Cardiac atrium fibroblast (primary cell): ENCODE measurements at places on chromosomes 2 and 18. TPM values are rescaled to one million over a fixed set of nuclear protein-coding genes. Genes with fewer than 3 reads are reported as not detected.

The CAMKMT gene
- 3.1 and 13.5 TPM in 2 replicates for total RNA-seq

The RESP18 gene
- not detected in 2 replicates for total RNA-seq

The OSGEPL1 gene
- 5.6 and 10.2 TPM in 2 replicates for total RNA-seq

The EML6 gene
- total RNA-seq, result under 0.01 TPM in 2 replicates

The TNFRSF11A gene
- total RNA-seq, result 0.72 and 2.4 TPM in 2 replicates

The IL1RL1 gene
- total RNA-seq, result 25.8 and 85.2 TPM in 2 replicates

The DUSP2 gene
- total RNA-seq, result 1.8 and 2.5 TPM in 2 replicates

The CDK15 gene
- total RNA-seq, result not detected in 2 replicates

The TWIST2 gene
- 42.2 and 57.0 TPM in 2 replicates for total RNA-seq

The COA5 gene
- 12.8 and 13.9 TPM in 2 replicates for total RNA-seq

The SEPTIN2 gene
- total RNA-seq, result 364 and 366 TPM in 2 replicates

The ACVR1C gene
- not detected in 2 replicates for total RNA-seq

The TAF1B gene
- 9.7 and 13.9 TPM in 2 replicates for total RNA-seq

The DUSP11 gene
- 26.6 and 30.5 TPM in 2 replicates for total RNA-seq

The NTSR2 gene
- total RNA-seq, result not detected in 2 replicates

The PTRHD1 gene
- 45.1 and 66.3 TPM in 2 replicates for total RNA-seq

The DTNA gene
- 0.54 and 2.4 TPM in 2 replicates for total RNA-seq
